ENCODE measurements at places on chromosomes 3 and 15.
A peak's percentile ranks its signal among the peaks of the same experiment; 100 is the strongest.

GRCh38 chr3:126747768-126748167 is 43.7 kb downstream of the CHCHD6 start:
- no peak for DNase-seq

- no peak for DNase-seq
Measured at GRCh38 chr15:44222478-44222877, 27.4 kb upstream of the FRMD5 start.

GRCh38 chr3:64272842-64273241 is 47.6 kb upstream of the PRICKLE2 start:
- DNase-seq = no peak

DNA sequence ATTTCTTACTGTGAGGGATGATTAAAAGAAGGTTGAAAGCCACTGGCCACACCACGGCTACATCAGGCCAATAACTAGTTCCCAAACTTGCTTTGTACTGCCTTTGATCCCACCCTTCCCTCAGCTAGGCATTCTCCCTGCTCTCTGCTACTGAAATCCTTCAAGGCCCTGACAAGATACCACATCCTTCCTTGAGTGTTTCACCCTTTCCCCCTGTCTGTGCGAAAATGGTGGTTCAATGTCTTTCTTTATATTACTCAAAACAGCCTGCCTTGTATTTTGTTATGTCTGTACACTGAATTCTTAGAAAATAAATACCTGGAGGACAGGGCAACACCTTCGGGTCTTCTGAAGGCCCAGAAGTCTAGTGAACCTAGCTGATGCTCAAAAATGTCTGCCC is 932 bp upstream of the VPS8 start:
- no peak for DNase-seq

- DNase-seq = no peak
Measured at GRCh38 chr3:12472796-12473195, 11.5 kb upstream of the TSEN2 start.

- peak; percentile 88 for DNase-seq
Measured at GRCh38 chr15:55267401-55268175, 22.0 kb downstream of the RAB27A start.

- DNase-seq = no peak
Measured at GRCh38 chr3:69426291-69426966, 40.5 kb upstream of the FRMD4B start.

DNA sequence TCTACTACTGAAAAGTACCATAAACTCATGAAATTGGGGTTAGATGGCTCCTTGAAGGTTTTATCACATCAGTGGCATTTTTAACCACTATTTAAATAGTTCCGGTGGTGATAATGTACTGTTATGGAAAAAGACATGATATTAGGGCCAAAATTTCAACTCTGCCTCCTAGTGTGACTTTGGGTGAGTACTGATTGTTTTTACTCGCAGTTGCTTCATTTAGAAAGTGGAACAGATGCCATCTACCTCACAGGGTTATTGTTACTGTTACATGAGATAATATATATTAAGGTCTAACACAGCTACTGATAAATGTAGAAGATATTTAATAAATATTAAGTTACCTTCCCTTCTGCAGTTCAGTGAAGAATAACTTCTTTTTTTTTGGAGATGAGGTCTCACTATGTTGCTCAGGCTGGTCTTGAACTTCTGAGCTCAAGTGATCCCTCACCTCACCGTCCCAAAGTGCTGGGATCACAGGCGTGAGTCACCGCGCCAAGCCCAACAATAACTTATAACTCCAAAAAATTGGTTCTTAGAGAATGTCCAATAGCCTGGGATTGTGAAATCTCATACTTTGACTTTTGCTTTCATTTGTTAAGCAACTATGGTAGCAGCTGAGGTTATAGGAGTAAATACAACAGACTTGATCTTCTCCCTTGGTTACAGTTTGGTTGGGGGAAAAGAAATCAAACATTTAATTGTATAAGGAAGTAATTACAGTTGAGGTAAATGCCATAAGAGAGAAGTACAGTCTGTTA is 48.3 kb downstream of the MEF2A start:
- DNase-seq = peak; percentile 76

DNA sequence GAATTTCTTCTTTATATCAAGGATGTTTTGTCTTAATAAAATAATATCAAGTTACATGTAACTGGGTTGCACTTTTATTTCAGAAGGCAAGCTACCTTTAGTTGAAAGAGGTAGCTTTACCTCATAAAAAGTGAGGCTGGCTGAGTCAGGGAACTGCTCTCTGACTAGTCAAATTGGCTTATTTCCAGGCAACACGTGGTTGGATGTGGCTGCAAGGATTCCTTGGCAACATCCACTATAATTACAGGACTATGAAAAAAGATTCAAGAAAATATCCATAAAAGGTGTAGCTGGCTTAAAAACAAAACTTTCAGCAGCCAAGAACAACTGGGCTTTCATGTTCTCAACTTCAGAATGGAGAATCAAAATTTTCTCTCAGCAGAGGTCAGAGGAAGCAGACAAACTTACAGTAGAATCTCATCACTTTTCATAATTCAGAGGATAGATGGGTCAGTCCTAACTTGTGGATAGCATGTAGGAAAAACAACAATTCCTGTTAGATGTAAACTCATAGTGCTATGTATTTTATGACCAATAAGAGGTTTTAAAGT is 779.1 kb downstream of the MECOM start:
- DNase-seq = no peak

DNA sequence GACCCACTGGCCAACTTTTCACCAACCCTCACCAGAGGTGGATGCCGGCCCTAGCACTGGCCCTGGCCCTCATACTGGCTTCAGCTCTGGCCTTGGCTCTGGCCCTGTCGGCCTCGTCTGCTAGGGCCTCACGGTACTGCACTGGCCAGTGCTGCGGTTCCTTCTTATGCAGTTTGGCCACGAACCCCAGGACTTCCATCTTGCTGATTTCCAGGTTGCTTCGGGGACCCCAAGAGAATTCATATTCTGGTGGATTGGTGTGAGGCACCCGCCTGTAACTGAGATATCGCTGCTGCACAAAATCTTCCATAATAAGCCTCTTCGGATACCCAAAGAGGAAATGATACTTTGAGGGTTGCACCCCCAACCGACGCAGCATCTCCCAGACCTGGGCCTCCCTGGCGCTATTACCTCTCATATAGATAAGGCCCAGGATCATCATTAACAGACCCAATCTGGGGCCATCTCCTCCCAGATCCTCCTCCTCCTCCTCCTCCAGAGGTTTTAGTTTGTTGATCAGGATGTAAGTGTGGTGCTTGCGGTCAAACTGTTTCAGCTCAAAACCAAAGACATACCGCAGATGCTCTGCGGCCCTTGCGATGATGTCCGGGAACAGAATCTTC is 883 bp downstream of the MAGEF1 start:
- no peak for DNase-seq

DNA sequence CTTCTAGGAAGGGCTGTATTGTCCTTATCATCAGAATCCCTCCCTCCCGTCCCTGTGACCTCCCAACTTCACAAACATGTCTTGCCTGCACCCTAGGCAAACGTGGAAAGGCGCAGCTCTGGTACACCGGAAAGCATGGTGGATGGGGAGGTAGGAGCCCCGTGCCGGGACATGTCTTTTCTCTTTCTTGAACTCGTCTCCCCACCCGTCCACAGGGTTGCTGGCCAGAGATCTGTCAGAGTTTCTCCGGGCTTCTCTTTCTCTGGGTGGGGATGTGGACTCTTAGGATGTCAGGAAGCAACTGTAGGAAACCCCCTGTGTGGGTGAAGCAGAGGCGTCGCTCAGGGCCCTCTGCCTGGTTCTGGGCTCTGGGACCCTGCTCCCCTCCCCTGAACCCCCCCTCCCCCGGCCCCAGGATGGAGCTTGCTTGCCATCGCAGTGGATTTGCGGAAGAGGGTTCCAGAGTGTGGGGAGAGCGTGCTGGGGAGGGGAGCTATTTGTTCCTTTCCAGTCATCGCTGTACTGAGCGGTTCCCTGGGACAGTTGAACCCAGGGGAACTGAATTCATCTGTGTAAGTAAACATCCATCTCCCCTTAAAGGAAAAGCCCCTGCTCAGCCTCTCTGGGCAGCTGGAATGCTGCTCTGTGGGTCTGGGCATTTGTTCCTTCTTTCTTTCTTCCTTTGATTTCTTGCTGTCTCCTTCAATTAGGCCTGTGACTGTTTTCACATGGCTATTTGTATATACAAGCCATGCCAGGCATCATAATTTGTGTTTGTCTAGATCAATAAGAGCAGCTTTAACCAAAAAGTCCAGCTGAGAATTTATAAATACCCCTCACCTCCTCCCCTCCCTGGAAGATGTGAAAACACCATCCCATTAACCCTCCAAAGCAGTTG is 72.8 kb downstream of the SMAD3 start:
- DNase-seq = no peak

DNA sequence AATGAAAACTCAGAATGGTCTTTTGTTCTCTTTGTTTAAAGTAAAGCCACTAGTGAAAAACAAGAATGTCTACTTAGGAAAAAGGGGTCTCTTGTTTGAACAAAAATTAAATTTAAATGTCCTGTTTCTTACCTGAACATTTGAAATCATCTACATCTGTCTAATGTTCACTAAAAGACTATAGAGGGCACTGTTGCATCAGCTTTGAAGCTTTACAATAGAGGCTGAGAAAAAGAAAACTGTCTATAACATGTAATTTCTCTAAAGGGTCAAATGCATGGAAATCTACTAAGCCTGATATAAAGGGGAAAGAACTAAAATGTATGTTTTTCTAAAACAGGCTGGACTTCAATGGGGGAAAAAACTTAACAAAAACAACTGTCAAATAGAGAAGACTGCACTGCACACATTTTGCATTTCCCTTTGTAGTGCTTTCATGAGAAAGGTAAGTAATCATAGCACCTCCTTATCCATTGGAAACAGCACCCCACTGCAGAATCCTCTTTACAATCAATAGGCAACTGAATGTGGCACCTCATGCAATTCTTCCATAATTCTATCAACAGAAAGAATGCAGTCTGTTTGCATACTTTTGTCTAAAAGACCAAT is 26.3 kb downstream of the DPH6 start:
- peak; percentile 79 for DNase-seq

GRCh38 chr3:184399410-184399809 is 19.6 kb downstream of the CHRD start:
- no peak for DNase-seq

- DNase-seq = no peak
Measured at GRCh38 chr15:65918945-65919344, 49.7 kb downstream of the RAB11A start.

GRCh38 chr3:50714946-50715345 is 40.2 kb downstream of the DOCK3 start:
- DNase-seq = no peak

DNA sequence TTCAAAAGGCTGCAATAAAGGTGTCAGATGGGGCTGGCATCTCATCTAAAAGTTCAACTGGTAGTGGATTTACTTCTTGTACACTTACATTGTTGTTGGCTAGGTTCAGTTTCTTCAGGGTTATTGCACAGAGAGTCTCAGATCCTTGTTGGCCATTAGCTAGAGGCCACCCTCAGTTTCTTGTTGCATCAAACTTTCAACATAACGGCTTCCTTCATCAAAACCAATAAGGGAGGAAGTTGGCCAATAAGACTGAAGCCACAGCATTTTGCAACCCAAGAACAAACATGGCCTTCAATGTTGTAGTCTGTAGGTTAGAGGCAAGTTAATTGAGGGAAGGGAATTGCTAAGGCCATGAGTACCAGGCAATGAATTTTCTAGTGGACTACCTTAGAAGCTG is 218.0 kb downstream of the ZBBX start:
- DNase-seq = no peak

DNA sequence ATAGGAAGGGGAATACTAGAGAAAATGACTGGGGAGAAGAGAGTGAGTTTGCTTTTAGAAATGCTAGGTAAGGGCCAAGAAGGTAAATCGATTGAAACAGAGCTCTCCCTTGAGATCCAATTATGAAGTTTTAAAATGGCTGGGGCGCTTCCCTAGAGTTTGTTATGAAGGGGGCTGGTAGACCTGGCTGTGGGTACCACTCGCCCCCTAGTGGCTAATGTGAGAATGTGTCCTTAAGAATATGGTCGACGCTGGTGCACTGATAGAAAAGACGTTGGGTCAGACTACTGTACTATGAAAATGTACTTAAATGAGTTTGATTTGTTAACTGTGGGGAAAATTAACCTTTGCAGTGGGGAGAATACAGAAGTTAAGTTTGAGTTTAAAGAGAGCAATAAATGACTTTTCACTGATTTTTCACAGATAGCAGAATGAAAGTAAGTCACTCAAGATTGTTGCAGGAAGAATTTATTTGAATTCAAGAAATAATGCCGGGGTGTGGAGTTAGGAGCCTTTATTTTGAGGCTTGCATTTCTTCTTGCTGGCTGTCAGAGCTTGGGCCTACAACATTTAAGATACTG is 9.2 kb downstream of the TMPRSS7 start:
- peak; percentile 86 for DNase-seq

DNA sequence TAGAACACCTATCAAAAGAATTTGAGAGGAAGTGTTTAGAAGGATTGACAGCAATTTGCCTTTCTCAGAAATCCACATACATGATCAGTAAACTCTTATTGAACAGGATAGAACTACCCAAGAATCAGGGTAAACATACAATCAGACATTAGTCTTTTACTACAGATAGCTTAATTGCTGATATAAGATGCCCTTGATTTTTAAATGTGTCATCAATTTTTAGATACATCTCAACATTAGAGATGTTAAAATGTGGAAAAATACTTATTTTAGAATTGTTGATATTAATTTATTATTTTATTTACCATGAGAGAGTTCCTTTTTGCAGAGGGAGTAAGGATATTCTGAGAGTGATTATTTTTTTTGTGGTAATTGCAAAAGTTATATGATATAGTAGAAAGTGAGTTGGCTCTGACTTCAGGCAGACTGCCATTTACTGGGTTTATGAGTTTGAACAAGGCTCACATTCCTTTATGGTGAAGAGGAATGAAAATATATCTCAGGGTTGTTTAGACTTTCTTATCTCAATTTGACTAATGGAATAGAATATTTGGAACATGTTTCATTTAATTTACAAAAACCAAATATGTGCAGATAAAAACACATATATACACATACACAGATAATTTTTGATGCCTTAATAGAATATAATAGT is 302.8 kb upstream of the GOLIM4 start:
- DNase-seq = no peak

- no peak for DNase-seq
Measured at GRCh38 chr15:58161436-58161930, 23.3 kb downstream of the AQP9 start.

GRCh38 chr3:2770451-2770850 is 339.7 kb downstream of the IL5RA start:
- no peak for DNase-seq

- no peak for DNase-seq
Measured at GRCh38 chr3:33751336-33751735, 33.3 kb upstream of the CLASP2 start.
